ENCODE measurements at places on chromosomes 1 and 21. TPM values are rescaled to one million over a fixed set of nuclear protein-coding genes. Genes with fewer than 3 reads are reported as not detected.

DNA sequence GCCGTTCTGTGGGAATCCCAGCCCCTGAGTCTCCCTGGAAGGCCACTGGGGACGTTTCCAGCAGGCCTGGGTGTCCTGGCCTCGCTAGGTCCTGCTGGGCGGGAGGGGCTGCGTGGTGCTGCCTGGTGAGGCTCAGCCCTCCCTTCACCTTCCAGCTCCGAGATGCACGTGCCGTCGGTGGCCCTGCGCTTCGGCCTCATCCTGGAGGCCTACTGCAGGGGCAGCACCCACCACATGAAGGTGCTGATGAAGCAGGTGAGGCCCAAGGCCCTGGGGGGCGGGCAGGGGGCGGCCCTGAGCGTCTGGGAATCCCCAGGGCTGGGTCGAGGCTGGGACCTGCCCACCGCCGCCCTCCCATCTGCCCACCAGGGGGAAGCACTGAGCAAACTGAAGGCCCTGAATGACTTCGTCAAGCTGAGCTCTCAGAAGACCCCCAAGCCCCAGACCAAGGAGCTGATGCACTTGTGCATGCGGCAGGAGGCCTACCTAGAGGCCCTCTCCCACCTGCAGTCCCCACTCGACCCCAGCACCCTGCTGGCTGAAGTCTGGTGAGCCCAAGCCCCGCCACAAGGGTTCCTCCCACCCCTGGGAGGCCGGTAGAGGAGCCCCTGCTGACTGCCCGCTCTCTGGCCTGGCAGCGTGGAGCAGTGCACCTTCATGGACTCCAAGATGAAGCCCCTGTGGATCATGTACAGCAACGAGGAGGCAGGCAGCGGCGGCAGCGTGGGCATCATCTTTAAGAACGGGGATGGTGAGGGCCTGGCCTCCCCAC lies 70.3 kb downstream of the PIK3CD start:
- no peak for DNase-seq
- H3K27ac ChIP-seq, result no peak overlapping the region
- H3K4me3 ChIP-seq, result no peak overlapping the region
- H3K4me1 ChIP-seq, result peaks cover 44% of the 10 kb centered on the region
- H3K27me3 ChIP-seq, result no peaks in the 10 kb centered on the region

DNA sequence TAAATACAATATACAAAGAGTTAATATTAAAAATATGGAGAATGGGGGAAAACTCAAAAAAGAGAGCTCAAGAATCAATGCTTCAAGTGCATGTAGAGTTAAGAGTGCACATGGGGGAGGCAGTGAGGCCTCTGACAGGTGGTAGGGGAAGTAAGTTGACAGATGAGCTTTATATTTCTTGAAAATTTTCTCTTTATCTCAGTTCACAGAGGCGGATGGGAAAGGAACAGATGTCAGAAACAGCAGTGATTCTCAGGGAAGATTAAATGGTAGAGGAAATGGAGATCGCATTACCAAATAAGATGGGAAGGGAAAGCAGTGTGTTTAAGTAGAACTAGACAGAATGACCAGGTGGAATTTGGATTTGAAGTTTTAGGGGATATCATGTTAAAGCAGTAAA lies 200.1 kb upstream of the C1orf105 start:
- H3K27me3 ChIP-seq, result no peaks in the 10 kb centered on the region
- no peak for DNase-seq
- no peaks in the 10 kb centered on the region for H3K36me3 ChIP-seq
- no peaks in the 10 kb centered on the region for H3K4me1 ChIP-seq

The GNG4 gene
- 2.5 TPM for total RNA-seq

The OR6K3 gene
- not detected for total RNA-seq

The AMY1C gene
- not detected for total RNA-seq

DNA sequence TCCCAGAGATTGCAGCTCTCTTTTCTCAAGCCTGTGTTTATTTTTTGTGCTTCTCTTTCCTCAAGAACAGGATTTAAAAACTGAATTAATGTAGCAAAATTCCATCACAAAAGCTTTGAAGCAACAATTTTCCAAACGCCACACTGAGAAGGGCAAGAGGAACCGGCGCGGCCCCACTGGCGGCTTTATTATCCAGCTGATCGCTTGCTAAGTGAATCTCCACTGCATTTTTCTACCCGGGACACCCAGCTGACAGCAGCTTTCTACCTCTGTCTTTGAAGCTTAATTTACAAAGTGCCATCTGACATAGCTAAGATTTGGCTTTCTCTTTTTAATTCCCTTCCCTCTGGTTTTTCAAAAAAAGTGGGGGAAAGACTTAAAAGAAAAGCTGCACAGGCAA lies 369.3 kb upstream of the C1orf174 start:
- no peak for DNase-seq
- H3K36me3 ChIP-seq, result no peaks in the 10 kb centered on the region
- H3K27me3 ChIP-seq, result no peaks in the 10 kb centered on the region
- no peaks in the 10 kb centered on the region for H3K4me1 ChIP-seq
- no peak overlapping the region for H3K4me3 ChIP-seq

The FH gene
- 78.3 TPM for total RNA-seq

DNA sequence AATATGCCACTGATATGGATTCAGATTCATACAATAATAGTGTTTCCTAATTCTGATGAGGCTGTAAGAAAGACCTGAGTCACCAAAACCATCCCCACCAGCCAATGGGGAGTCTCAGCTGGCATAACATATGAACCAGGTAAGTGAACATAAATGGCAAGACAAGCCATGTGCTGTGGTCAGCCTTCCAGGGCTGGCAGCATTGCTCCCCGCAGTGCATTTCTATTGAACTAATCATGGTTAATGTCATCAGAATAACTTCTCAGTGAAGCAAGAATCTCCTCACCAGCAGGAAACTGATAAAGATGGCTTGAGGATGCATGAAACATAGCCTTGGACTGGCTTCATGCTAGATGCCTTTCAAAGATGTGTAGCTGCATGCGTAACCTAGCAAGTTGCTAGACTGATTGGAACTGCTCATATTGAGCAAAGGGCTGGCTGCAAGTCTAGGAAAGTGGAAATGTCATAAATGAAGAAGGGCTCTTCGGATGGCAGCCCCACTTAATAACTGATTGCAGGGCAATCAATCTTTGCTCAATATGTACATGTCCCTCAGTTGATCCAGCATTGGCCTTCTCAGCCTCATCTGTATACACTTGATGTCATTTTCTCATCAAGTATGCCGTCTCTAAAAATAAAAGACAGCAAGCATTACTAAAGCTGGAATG lies 88.0 kb downstream of the NTNG1 start:
- DNase-seq, result no peak
- H3K4me3 ChIP-seq, result no peak overlapping the region
- no peaks in the 10 kb centered on the region for H3K36me3 ChIP-seq

All from Peyer's patch (tissue), 4 donors.